ENCODE measurements at places on chromosomes 13 and 19.

- no peak for DNase-seq
Measured at GRCh38 chr19:19417628-19418245, 12.3 kb downstream of the GATAD2A start.

GRCh38 chr19:13262450-13262849 is 112.2 kb downstream of the IER2 start:
- DNase-seq, result peak; percentile 26

DNA sequence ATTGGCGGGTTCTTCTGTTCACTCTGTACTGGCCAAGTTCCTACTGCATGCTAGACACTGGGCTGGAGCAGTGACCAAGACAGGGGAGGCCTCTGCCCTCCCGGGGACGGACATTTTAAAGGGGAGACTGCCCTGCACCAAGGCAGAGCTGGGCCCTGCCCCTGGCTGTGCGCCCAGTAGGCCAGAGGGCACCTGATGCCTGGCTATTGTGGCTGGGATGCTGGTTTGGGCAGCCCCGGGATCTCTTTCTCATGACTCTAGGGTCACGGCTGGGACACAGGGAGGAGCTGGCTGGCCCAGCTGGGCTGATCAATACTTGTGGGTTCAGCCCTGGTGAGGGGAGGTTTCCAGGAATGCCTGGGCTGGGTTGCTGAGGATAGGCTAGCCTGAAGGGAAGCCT is 17.7 kb downstream of the LIPE start:
- DNase-seq, result peak; percentile 28

- DNase-seq, result peak; percentile 84
Measured at GRCh38 chr19:36198119-36198518, 16.3 kb downstream of the ZNF565 start.

DNA sequence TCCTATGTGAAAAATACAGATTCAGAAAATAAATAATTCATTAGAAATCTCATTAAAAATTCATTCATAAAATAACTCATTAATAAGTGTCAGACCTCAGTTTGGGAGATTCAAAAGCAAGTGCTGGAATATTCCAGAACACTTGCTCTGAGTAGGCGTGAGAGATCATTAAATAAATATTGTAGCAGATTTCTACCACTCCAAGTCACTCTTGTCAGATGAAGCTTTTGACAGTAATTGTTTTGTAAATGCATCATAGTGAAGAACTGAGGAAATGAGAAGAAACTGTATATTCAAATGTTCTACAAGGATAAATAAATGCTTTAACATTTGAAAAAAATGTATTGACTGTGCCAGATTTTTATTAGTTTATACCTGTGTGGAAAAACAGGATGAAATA is 1228.1 kb downstream of the SLITRK1 start:
- no peak for DNase-seq

GRCh38 chr13:38875186-38875875 is 115.3 kb downstream of the STOML3 start:
- peak; percentile 42 for DNase-seq

GRCh38 chr13:31094331-31095015 is 67.2 kb downstream of the HSPH1 start:
- DNase-seq, result no peak

DNA sequence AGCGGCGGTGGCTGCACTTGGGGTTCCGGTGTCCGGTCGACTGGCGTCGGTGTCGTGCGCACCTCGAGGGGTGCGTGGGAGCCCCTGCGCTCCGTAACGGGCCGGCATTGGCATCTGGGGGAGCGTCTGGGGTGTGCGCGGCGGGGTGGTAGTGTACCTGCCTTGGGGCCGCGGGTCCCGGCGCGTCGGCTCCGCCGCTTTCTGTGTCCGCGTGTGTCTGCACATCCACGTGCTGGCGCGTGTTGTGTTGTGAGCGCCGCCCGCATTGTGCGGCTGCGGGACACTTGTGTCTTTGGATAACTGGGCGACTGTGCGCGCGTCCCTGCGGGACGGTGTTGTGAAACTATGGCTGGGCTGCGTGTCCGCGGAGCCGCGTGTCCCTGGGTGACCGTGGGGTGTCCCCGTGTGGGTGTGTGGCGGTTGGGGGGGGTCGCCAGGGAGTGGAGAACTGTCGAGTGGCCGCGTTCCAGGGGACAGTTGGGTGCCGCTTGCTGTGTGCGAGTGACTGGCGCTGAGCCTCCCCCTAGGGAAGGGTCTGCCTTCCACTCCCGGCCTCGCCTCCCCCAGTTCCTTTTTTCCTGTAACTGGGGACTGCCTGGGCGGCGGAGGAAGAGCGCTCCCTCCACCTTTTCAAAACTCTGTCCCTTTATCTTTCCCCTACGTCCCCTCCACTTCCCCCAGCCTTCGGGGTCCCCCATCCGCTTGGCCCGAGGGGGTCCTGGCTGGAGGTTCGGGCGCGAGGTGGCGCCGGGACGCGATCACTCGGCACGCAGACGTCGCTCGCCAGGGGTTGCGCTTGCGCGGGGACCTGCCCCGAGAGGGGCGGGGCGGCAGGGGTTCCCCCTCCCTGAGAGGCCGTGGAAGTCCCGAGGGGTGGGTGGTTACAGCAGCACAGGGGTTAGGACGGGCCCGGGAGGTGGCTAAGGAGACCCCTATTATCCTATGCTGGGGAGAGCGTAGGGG is 5.7 kb upstream of the NFIC start:
- peak; percentile 80 for DNase-seq

DNA sequence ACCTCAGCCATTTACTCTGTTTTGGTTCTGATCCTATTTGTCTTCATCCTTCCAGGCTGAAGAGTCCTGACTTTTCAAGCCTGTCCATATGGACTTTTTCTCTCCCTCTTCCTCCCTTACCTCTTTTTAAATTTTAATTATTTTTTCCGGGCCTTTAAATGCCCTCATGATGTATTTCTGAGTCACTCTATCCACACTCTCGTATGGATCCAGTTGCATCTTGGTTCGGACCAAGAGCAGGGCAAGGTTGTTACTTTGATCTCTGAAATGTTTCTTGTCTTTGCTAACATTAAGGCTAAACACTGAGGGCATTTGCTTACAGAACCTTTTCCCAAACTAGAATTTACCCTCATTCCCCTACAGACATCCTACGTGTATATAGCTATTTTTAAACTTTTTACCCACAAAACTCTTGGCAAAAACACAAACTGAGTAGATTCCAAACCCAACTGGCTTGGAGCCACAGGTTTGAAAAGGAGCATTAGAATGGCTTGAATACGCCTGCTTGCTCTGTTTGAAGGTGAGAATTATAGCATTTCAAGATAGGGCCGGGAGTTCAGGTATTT is 47.4 kb upstream of the SERPINE3 start:
- DNase-seq, result no peak

GRCh38 chr13:33236021-33236420 is 49.5 kb downstream of the STARD13 start:
- DNase-seq, result no peak

DNA sequence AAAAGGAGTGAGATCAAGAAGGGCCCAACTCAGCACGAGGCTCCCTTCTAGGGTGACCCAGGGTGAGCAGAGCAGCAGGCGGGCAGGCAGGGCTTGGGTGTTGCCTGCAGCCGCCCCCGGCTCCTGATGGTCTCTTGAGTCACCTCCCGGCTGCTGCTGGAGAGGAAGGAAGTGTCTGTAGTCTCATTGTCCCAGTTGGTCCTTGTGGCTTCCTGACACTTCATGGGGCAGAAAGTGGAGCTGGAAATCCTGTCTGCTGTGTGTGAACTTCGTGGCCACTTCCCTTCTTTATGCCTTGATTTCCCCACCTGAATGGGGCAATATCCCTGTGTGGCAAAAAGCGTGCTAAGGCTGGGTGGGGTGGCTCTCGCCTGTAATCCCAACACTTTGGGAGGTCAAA is 2.5 kb downstream of the MAP1S start:
- peak; percentile 4 for DNase-seq

- no peak for DNase-seq
Measured at GRCh38 chr19:13932149-13932637, 6.0 kb downstream of the PODNL1 start.

GRCh38 chr19:54436031-54436523 is 12.9 kb upstream of the LENG8 start:
- peak; percentile 41 for DNase-seq

DNA sequence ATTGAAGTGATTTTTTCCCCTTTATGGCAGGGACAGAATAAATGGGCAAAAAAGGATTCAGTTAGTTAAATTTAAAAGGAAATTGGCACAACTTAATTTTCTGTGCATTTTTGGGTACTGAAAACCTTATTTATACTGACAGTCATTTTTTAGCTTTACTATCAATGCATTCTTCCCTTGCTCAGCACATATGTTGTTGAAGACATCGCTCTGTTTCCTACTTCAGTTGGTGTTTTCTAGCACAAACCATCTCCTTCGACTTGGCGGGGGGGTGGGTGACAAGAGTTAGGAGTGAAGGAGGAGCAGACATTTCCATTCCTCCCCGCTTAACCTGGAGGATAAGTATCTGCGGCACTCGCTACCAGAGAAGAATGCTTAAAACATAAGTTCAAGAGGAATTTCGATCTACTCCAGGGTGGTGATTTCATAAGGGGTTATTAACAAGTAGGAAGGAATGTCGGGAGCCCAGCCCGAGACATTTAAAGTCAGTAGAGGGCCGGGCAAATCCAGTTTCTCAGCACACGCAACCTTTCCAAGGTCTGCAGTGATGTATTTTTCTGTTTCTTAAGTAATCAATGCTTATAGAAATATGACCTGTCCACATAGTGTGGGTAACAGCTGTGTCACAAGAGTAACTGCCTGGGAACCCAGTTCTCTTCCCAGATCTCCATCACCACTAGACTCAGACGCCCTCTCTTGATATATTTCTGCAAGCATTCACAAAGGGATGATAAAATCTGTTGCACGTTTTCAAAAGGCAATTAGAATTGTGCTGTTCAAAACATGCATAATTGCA is 525.8 kb downstream of the MYO16 start:
- no peak for DNase-seq

- no peak for DNase-seq
Measured at GRCh38 chr13:48318821-48319511, 15.4 kb downstream of the RB1 start.

GRCh38 chr13:44874886-44875630 is 114.2 kb downstream of the NUFIP1 start:
- DNase-seq, result no peak

DNA sequence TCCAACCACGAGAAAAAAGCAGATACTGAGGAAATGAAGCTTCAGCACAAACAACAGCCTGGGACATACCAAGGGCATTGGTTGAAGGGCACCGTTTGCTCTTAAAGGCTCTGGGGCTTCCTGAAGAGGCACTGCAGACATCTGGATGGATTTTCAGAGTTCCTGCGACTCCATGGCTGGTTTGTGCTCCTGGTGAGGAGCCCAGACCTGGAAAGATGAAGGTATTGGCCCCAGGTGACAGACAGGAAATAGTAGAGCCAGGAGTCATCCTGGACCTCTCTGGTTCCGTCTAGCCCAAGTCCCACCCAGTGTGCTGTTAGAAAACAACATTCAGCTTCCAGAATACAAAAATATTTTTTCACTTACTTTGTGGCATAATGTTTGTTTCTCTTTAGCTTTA is 6.3 kb downstream of the IL17D start:
- DNase-seq, result no peak

DNA sequence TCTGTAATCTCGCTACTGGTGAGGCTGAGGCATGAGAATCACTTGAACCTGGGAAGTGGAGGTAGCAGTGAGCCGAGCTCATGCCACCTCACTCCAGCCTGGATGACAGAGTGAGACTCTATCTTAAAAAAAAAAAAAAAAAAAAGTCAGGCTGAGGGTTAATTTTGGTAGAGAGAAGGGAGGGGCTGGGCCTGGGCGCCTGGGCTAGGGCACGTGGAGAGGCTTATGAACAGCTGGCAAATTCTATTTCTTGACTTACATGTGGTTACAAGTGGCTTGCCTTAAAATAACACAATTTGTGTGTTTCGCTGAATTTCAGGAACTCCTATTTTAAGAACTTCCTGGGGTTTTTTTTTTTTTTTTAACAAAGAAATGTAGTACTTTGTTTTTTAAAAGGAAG is 47.6 kb upstream of the MAP3K10 start:
- DNase-seq, result no peak

GRCh38 chr13:21671620-21672286 is 880 bp downstream of the FGF9 start:
- DNase-seq, result no peak

DNA sequence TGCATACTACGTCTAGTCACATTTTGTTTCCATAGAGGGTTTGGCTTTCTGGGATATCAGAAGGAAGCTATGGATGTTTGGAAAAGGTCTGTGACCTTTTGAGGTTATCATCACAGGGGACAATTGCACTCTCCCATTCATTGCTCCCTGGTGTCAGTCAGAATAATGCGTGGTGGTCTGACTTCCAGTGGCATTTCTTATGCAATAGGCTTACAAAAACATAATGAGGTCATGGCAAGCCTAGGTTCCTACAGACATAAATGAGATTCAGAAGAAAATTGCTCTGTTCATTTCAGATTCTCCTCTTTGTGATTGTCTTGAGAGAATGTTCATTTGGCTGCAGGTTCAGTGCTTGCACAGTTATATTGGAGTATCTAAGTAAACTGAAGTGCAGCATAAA is 54.6 kb downstream of the ARHGAP35 start:
- no peak for DNase-seq

- no peak for DNase-seq
Measured at GRCh38 chr19:32313569-32314265, 31.7 kb upstream of the ZNF507 start.

- DNase-seq, result no peak
Measured at GRCh38 chr13:100983111-100983510, 308.5 kb upstream of the TMTC4 start.

DNA sequence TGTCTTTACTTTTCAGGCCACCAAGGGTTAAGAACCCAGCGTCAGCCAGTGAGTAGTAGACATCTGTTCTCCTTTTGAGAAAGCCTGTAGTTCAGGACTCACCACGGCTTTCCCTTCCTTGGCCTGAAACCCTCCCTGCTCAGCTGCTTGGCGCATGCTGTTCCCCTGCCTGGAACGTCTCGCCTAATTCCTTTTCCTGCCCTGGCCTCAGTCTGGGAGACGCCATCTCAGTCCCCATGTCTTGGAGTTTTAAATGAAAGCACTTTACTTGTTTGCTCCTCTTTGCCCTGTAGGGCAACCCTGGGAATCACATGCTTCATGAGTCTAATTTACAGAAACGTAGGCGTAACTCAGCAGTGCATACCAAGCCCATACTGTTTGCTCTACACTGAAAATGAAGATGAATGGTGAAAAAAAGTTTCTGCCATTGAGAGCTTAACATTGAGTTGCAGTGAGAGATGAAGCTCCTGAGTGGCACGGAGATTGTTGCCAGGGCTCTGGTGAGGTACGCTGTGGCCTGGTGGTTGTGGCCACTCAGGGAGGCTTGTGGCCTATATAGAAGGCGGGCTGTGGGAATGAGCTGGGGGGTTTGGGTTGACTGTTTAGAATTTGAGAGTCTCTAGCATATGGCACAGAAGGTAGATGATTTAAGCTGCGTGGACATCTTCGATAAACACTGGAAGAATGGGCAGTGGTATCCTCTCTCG is 52.8 kb downstream of the GATAD2A start:
- no peak for DNase-seq

Data from midbrain (tissue), 1 donor.